ENCODE measurements at places on chromosomes 6 and 20. TPM values are rescaled to one million over a fixed set of nuclear protein-coding genes. Genes with fewer than 3 reads are reported as not detected.

Gene SLX4IP
- 1.5 TPM for polyA plus RNA-seq

Gene ZSWIM1
- 2.1 TPM for polyA plus RNA-seq

Gene PLN
- 0.49 TPM for polyA plus RNA-seq

Gene PPP1R14C
- polyA plus RNA-seq, result 0.76 TPM

DNA sequence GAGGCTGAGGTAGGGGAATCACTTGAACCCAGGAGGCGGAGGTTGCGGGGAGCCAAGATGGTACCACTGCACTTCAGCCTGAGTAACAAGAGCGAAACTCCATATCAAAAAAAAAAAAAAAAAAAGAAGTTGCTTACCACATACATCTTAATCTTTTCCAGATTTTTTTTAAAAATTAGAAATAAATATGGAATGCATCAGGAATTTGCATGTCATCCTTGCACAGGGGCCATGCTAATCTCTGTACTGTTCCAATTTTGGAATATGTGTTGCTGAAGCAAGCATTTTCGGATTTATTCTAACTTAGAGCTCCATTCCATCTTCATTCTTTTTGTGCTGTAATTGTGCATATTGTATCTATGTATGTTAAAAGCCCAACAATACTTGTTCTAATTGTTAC lies 62.5 kb downstream of the TRPC4AP start:
- no peaks in the 10 kb centered on the region for H3K4me1 ChIP-seq
- no peaks in the 10 kb centered on the region for H3K27me3 ChIP-seq
- no peak overlapping the region for H3K27ac ChIP-seq
- no peak for DNase-seq
- H3K4me3 ChIP-seq, result no peak overlapping the region

DNA sequence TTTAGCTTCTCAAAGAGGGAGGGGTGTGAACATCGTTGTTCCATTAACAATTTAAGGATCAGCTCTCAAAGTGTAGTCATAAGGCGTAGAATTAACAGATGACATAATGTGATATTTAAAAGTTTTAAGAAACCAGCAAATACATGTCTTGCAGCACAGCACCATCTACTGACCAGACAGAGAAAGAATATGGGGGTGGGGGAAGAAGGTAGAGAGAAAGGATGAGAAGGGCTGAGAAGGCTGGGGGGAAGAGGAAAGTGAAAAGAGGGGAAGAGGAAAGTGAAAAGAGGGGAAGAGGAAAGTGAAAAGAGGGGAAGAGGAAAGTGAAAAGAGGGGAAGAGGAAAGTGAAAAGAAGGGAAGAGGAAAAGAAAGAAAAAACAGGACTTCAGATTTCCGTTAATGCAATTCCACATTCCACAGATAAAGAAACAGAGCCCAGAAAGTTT lies 80.9 kb downstream of the HAO1 start:
- no peak for DNase-seq
- H3K27me3 ChIP-seq, result no peaks in the 10 kb centered on the region
- H3K4me1 ChIP-seq, result no peaks in the 10 kb centered on the region
- no peak overlapping the region for H3K4me3 ChIP-seq

DNA sequence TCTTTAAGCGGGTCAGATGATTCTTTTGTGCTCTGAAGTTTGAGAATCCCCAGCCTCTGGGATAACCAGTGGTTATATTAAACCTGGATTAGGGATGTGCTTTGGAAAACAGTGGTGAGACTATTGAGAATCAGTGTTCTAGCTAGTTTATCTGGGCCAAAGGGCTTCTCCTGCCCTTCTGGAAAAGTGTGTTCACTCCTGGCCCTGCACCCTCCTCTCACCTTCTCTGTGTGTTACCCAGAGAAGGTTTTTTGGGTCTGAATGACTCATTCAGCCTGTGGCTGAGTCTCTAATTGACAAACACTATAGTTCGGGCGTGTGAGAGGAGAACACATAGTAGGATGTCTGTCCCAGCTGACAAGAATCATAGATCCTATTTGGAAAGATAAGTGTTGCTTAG lies 66.7 kb downstream of the LRRC1 start:
- H3K36me3 ChIP-seq, result no peaks in the 10 kb centered on the region
- no peak for DNase-seq
- no peaks in the 10 kb centered on the region for H3K4me1 ChIP-seq
- no peaks in the 10 kb centered on the region for H3K27me3 ChIP-seq
- H3K4me3 ChIP-seq, result no peak overlapping the region
- no peak overlapping the region for H3K27ac ChIP-seq

DNA sequence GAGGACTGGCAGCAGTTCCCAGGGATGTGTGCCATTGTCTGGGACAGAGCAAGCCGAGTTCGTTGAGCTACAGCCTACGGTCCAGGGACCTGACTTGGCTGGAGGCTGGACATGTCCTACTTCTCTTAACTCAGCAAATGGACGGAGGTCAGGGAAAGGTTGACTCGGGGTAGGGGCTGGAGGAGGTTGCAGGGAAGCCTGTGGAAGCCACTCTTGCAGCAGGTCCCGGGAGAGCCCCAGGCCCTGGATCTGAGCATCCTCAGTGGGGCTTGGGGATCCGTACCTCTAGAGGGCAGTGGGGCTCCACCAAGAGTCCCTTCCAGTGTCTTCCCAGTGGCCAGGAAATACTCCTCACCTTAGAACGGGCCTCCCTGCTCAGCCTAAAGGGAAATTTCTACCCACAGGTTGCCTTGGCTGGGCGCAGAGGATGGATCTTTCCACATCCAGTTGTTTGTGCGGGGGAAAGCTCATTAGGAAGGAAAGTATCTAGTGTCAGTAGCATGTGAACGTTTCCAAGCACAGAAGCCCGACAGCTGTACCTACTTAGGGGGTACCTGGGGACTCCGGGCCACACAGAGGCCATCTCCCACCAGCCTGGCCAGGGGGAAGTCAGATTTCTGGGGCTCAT lies 170.2 kb downstream of the NFATC2 start:
- no peak overlapping the region for H3K4me3 ChIP-seq
- no peaks in the 10 kb centered on the region for H3K4me1 ChIP-seq
- no peak overlapping the region for H3K27ac ChIP-seq
- DNase-seq, result peak; percentile 26
- H3K27me3 ChIP-seq, result no peaks in the 10 kb centered on the region

DNA sequence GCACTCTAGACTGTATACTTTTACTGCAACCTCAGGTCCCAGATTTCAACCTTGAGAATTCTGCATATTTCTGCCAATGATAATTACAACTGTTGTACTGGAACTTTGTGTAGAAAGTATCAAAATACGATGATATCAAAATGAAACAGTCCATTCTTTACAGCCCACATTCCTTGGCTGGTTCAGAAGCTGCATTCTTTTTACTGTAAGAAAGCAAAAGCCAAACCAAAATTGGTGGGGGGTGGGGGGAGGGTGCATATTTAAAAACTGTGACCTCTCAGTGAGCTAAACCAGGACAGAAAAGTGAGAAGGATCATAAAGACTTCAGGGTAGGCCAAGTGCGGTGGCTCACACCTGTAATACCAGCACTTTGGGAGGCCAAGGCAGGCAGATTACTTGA lies 41.8 kb upstream of the UBR2 start:
- H3K4me3 ChIP-seq, result no peak overlapping the region
- no peak for DNase-seq
- no peak overlapping the region for H3K27ac ChIP-seq
- H3K4me1 ChIP-seq, result no peaks in the 10 kb centered on the region
- H3K27me3 ChIP-seq, result no peaks in the 10 kb centered on the region

All from CD8-positive, alpha-beta memory T cell (primary cell).